Fibroblast of villous mesenchyme (primary cell): ENCODE measurements at places on chromosomes 4 and X. TPM values are rescaled to one million over a fixed set of nuclear protein-coding genes. Genes with fewer than 3 reads are reported as not detected.

- no peak for DNase-seq
Observed at GRCh38 chrX:34886011-34886410, 56.6 kb upstream of the FAM47B start.

DNA sequence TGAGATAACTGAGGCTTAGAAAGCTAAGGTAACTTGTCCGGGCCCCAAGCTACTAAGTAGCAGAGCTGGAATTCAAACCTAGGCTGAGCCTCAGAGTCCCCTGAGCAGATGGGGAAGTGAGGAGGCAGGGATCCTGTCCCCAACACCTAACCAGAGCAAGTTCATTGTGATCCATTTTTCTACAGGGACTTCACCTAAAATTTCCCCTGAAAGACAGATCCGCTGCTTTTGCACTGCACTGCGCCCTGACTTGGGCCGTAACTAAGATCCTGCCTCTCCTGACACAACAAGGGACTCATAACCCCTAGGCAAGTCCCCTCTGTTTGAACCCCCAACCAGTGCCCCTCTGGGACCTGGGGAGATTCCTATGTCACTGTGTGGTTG lies 25.6 kb upstream of the MTM1 start:
- no peak for DNase-seq

- no peak for DNase-seq
Observed at GRCh38 chrX:1076871-1077651, 135.4 kb downstream of the CRLF2 start.

The FAM53A gene
- total RNA-seq = 0.86 and 2.3 TPM in 2 replicates

The CFAP99 gene
- total RNA-seq = not detected in 2 replicates
